ENCODE measurements at places on chromosomes 1 and 21. TPM values are rescaled to one million over a fixed set of nuclear protein-coding genes. Genes with fewer than 3 reads are reported as not detected.
A peak's percentile ranks its signal among the peaks of the same experiment; 100 is the strongest.

TMPRSS15 gene
- polyA plus RNA-seq: not detected

DNA sequence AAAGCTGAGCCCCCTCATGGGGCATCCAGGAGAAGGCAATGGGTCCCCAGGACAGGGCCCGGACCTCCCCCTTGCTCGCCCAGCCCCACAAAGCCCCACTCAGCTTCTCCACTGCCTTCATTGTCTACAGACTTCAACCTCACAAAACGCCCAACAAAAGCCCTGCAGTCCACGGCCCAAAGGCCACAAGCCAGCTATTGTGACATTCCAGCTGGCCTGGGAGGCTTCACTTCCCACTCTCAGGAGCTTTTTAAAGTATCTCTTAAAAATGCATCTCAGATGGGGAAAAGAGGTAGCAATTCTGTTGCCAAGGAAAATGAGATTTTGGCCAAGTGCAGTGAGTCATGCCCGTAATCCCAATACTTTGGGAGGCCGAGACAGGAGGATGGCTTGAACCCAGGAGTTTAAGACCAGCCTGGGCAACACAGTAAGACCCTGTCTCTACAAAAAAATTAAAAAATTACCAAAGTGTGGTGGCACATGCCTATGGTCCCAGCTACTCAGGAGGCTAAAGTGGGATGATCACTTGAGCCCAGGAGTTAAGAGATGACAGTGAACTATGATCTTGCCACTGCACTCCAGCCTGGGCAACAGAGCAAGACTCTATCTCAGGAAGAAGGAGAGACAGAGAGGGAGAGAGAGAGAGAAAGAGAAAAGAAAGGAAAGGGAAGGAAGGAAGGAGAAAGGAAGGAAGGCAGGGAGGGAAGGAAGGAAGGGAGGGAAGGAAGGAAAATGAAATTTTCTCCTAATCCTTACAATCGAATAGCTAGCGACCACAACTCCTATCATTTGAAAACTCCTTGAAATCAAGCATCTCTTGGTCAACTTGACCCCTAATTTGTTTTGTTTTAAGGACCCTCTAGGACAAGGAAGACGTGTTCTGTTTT lies 31.4 kb upstream of the TARDBP start:
- peak; percentile 61 for DNase-seq

DNA sequence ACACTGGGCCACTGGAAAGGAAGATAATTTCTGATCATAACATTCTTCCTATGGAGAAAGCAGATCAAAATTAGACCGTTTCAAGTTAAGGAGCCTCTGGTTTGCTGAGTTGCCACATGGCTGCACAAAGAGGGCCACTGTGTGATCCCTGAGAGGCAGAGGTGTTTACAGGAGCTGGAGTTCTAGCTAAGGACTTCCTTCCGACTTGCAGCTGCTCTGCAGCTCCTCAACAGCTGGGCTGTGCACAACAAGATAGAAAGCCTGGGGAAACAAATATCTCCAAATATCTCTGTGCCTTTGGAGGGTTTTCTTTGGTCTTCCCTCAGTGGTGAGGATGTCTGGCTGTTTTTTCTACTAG lies 26.8 kb downstream of the GADD45A start:
- DNase-seq: no peak

GRCh38 chr1:21217812-21218596 lies 41.3 kb upstream of the EIF4G3 start:
- peak; percentile 37 for DNase-seq

DNA sequence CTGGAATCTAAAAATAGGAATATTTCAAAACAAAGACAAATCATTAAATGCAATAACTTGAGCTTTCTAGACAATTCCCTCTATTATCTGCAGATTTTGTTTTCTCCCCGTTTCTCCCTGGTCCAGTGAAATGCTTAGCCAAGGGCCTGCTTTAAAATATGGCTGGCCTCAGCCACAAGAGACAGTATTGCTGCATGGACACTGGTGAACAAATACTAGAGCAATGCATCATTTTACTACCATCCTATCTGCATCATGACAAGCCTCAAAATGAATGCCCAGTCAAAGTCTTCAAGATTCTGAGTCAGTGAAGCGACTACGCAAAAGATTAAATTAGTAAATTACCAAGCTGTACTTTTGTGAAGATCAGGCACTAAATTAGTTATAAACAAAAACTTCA lies 80.5 kb downstream of the ENAH start:
- no peak for DNase-seq

SAMSN1 gene
- polyA plus RNA-seq: 0.53 TPM

DNA sequence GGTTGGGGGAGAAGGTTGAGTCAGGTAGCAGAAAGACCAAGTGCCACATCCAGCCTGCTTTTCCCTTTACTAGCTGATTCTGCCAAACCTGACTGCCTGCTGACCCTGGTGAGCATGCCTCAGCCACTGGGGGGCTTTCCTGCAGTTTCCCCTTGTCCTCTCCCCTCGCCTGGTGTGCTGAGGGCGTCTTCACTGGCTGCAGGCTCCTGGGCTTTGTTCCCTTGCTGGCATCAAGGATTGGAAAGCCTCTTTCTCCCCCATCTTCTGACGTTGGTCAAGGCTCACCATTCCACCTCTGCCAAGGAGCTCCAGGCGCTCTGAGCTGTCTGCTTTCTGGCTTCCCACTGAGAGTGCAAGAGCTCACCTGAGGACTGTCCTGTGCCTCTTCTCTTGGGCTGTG lies 28.4 kb downstream of the MAN1C1 start:
- DNase-seq: no peak

FAM163A gene
- polyA plus RNA-seq: 0.04 TPM

CYYR1 gene
- polyA plus RNA-seq: 10.3 TPM

DNA sequence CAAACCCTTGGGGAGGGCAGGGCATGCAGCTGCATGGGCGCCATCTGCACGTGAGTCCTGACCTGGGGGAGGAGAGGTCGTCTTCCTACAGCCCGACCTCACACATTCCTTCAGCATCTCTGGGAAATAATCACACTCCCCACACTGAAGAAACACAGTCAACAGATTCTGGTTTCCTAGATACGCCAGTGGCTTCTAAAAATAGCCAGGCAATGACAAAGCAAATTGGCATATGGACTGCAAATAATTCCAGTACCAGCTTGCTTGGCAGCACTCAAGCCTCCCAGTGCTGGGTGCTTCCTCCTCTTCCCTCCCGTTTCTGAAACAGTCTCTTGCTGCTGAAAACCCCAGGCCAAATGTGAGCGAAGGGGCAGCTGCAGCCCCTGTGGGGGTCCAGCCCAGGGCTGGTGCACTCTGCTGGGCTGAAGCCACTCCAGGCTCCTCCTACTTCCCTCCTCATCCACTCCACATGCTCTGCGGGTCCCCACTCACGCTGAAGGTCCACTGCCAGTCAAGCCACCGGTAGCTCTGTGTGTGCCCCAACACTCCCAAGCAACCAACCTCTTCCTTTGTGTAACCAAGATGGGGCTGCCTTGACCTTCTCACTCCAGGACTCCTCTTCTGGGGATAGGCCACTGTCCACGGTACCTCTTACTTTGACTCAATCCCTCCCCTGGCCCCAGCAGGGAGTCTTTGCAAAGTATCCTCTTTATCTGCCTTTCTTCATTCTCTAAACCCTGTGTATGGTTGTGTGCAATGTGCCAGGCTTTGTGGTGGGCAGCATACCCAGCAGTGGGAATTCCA lies 69.0 kb downstream of the KCND3 start:
- peak; percentile 53 for DNase-seq

GRCh38 chr1:74681001-74681400 lies 7.4 kb upstream of the ERICH3 start:
- DNase-seq: no peak

SPRR1B gene
- not detected for polyA plus RNA-seq

DNA sequence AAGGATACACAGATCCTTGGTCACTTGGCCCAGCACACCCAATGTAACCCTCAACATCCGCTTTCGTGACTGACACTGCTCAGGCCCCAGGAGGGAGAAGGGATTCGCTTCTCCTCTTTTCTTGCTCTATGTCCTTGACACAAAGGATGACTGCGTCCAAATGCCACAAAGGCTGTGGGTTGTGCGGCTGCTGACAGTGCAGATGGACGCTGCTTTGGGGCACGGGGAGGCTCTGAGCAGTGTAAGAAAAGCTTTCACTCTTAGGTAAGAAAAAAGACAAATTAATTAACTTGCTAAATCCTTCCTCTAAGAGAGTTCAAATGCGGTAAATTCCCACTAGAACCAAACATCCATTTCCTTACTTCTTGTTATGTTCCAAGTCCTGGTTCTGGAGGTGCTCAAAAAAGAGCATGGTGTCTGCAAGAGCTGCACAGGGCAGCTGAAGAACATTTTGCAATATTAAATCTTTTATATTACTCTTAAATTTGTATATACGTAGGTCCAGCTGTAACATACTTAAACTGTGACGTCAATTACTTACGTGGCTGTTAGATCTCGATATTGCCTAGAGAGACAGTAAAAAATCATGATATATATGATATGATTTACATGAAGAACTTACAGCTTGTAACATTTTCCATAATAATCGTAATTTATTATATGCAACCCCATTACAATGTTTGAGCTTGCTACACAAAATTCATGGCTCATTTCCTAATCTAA lies 19.4 kb upstream of the EPHB2 start:
- no peak for DNase-seq

DNA sequence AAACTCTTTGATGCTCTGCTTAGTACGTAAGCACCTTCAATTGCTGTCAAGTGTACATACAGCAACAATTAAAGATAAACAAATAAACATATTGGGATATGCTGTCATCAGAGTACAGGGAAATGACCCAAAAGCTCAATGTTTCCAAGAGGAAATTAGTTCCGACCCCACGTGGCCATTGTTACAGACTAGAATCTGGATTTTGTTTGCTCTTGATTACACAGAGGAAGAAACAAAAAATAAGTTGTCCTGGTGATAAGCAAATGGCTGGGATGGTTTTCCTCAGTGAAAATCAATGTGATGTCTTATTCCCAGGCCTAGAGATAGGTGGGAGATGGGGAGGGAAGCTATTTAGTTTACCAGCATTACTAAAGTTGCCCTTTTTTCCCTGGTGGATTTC lies 113.0 kb upstream of the UBE2U start:
- no peak for DNase-seq

DNA sequence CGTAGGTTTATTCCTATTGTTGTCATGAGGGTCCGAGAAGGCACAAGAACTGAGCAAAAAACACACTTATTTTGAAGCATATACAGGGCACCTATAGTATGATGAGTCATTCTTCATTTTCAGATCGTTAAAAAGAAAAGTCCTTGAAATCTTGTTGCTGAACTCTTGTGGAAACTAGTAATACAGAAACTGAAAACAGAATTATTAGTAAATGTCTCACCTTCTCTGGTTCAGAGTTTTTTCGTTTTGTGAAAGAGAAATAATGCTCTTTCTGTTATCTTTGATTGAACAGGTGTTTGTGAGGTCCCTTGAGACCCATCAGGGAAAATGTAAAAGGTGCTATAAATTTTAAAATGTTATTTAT lies 102.0 kb upstream of the COA6 start:
- no peak for DNase-seq

DNA sequence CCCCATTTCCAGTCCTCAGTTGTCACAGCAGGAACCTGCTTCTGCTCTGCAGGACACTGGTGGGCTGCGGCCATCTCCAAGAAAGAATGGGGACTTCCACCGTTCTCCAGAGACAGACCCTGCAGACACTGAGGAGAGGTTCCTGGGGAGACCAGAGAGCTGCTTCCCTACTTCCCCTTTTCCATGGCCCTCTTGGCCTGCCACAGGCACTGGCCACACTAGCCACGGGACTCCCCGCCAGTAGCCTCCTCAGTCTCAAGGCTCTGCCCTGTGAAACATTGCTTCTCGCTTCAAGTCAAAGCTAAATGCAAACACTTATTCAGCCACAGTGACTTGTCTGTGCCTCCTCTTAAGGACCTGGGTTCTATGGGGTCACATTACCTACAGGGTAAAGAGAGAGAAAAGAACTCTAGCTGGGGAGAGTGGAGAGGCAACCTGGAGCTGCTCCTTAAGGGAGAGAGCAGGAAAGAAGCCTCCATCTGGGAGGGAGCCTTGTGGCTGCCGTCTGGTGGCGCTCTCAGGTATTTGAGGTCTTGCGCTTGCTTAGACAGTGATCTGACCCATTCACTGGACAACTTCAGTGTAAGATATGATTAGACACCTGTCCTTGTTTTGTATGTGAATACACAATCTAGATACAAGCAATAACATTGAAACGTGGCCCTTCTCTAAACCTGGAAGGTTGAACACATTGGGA lies 5.4 kb upstream of the SLAMF8 start:
- DNase-seq: no peak

- no peak for DNase-seq
Observed at GRCh38 chr1:27117733-27118439, 37.0 kb downstream of the SLC9A1 start.

RUNX3 gene
- polyA plus RNA-seq: 0.20 TPM

GRCh38 chr1:24553931-24554330 lies 2.0 kb upstream of the NCMAP start:
- DNase-seq: no peak

DNA sequence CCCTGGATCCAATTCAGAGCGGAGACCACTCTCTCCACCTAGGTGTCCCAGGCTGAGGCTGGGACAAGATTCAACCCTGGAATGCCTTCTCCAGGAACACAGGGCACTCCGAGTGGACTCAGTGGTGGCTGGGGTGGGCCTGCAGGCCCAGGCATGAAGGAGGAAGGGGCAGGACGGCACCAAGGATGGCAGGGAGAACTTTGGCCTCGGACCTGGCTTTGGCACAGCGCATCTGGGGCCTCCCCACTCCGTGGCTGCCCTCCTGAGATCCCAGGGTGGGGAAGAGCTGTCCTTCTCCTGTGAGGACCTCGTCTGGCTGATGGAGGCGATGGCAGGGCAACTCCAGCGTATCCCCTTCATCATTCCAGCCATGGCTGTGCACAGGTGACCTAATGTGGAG lies 35.6 kb downstream of the DHCR24 start:
- no peak for DNase-seq

DNA sequence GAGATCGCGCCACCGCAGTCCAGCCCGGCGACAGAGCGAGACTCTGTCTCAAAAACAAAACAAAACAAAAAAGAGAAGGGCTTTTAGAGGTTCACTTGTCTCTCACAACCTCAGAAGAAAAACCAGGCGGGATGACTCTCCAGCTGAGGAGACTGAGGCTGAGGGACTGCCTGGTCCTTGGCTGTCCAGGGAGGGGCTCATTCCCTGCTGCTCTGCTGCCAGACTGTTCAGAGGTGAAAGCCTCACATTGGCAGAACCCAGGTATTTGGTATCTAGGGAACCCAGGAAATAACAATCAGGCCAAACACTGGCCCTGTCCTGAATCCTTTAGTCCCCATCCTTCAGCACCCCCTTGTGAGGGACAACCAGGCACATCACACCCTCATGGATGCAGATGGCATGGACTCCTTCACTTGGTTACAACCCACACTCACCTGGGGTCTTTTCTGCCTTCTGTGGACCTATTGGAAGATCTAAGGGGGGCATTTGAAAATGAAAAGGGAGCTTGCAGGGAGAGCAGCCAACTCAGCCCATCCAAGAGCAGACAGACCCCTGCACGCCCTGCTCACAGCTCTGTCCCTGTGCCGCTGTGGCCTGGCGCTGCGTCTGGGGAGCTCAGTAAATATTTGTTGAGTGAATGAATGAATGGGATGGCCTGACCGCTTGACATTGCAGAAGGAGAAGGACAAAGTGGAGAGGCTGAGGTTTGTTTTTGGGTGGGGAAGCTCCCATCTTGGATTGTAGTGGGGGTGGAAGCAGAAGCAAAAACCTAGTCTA lies 33.4 kb downstream of the CD247 start:
- no peak for DNase-seq

All from psoas muscle (tissue), 8 donors.